PC-3 (cell line): ENCODE measurements at places on chromosomes 11 and 22. TPM values are rescaled to one million over a fixed set of nuclear protein-coding genes. Genes with fewer than 3 reads are reported as not detected.

- DNase-seq, result no peak
Measured at GRCh38 chr22:46665751-46666280, 45.6 kb downstream of the GRAMD4 start.

DNA sequence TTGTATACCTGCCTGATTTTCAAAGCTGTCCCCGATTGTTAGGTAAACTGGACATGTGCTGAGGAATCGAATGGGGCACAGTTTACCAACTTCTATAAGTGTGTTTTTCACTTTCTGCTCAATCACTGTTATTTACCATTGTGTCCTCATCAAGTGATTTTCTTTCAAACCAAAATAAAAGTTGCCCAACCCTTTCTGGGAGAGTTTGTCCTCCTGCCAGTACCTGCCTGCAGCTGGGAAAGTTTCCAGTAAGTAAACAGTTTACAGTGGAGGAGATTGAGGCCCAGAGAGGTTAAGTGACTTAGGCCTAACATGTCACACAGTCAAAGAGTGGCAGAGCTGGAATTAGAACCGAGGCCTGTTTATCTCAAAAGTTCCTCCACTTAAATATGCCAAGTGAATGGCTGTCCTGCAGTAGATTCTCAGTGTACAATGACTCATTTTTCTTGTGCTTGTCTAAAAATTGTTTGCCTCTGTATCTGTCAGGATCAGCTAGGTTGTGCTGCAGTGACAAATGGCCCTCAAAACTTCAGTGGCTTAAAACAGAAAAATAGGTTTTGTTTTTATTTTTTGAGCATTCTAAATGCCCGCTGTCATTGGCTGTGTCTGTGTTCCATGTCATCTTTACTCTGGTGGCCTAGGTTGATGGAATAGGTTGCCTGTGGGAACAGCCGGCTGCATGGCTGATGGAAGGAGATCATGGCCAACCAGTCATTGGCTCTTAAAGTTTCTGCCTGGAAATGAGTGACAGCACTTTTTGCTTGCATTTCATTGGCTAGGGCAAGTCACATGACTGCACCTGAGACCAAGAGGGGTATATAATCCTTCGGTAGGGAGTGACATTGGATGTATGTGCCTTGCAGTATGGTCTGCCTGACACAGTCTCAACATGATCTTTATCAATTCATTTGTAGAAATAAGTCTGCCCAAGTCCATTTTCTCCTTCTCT, 61.8 kb upstream of the CRYBB3 start:
- DNase-seq, result peak; percentile 4

DNA sequence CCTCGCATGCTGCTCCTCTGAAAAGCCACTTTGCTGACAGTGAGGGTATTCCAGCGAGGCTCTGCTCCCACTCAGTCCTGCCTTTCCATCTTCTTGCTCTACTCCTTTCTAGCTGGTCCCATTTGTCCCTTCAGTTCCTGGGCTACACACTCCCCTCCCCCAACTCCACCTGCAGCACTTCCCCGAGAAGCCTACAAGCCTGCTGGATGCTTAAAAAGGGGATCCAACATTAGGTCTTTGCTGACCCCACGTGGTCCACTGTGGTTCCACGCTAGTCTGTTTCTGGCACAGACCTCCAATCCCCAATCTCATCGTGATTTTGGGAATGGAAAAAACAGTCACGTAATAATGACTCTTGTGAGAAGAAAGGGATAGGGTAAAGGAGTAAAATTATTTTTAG, 121.6 kb upstream of the SNX19 start:
- DNase-seq, result peak; percentile 41

GRCh38 chr11:72631806-72632731, 42.2 kb downstream of the PDE2A start:
- DNase-seq, result peak; percentile 22

DNA sequence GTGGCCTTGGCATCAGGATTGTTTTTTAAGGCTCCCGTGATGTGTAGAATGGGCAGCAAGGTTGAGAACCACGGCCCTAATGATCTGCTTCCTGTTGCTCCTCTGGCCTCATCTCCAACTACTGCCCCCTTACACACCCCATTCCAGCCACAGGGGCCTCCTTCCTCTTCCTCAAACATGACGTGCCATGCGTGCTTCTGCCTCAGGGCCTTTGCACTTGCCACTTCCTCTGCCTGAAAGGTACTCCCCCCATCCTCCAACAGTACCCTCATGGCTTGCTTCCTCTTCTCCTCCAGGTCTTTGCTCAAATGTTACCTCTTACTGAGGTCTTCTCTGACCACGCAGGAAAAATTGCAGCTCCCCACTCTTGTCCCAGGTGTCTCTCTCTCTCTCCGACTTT, 93.9 kb upstream of the CSNK2A3 start:
- DNase-seq, result no peak

DNA sequence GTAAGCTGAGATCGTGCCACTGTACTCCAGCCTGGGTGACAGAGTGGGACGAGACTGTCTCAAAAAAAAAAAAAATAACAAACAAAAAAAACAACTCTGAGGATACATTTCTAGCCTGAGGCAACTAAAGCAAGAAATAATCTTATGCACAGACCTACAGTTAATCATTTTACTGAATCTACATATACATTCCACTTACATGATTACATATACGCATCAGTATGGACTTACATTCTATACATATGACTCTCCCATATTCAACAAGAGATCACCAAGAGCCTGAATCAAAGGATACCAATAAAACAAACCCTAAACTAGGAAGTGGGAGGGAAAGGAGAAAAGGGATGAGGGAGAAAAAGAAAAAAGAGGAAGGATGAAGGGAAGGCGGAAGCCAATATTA, 1.1 kb downstream of the ALG8 start:
- DNase-seq, result peak; percentile 54

DNA sequence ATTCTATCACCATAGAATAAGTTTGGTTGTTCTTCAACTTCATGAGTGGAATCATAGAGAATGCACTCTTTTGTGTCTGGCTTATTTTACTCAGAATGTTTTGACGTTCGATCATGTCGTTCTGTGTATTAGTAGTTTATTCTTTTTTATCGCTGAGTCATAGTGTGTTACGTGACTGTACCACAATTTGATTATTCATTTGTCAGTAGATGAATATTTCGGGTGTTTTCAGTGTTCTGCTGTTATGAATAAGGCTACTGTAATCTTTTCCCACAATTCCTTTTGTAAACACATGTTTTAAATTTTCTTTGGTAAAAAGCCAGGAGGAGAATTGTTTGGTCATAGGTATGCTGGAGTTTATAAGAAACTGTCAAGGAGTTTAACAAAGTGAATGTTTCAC, 279.9 kb upstream of the B3GAT1 start:
- DNase-seq, result peak; percentile 28

- DNase-seq, result no peak
Measured at GRCh38 chr11:1870721-1871466, 18.0 kb downstream of the LSP1 start.

DNA sequence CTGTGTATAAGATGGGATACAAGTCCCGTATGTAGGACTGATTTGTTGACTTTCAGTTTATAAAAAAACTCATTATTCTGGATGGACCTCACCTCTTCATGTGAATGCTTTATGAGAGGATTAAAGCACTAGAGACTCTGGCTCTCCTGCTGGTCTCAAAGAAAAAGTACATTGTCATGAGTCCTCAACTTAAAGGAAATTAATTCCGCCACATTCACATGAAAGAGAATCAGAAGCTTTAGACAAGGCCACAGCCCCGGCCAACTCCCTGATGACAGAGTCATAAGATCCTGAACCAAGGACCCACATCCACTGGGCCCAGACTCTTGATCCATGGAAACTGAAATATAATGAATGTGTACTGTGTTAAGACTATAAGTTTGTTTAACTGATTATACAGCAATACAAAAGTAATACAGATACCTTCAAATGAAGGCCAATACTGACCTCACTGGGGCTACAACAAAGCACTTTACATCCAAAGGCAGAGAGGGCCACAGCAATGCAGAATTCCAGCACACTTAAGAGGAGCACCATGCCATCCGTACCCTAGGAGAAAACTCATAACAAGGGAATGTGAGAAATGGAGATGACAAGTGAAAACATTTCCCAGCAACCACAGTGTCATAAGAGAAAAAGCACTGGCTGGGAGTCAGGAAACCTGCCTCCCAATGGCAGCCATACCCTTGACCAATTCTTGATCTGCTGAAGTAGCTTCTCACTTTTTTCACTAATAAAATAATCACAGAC, 25.4 kb upstream of the MS4A6A start:
- no peak for DNase-seq

DNA sequence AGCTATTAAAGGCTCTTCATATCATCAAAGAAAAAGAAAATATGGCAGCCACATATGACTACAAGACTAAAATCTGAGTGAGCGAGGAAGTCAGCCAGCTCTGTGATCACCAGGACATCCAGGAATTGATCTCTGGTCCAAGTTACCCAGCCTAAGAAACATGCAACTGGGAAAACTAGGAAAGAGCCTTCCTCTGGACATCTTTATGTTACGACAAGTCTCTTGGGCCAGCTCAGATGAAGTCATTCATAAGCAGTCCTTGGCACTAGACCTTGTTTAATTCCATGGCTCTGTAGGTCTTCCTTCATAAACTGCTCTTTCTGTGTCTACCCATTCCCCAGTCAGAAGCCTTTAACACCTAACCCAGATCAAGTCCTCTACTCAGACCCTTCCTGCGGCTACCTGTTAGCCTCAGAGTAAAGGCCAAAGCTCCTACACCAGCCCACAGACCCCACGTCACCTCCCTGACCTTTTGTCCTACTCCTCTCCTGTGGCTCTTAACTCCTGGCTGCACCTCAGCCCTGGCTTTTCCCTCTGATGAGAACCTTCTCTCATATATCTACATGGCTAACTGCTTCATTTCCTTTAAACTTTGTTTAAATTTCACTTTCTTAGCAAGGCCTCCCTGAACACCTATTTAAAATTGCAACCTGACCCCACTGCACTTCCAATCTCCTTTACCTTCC, 134.0 kb downstream of the KIF18A start:
- no peak for DNase-seq

GRCh38 chr11:115656669-115657068, 152.5 kb upstream of the CADM1 start:
- no peak for DNase-seq

DNA sequence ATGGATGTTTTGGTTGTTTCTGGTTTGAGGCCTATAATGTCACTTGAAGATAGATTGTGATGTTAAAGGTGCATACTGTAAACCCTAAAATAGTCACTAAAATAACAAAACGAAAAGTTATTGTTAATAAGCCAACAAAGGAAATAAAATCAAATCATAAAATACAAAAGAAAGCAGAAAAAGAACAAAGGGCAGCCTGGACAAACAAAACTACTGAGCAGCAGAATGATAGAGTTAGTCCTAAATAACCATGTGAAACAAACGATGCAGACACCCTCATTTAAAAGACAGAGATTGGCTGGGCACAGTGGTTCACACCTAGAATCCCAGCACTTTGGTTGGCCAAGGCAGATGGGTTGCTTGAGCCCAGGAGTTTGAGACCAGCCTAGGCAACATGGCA, 90.9 kb upstream of the GAL start:
- DNase-seq, result no peak

GRCh38 chr11:37504921-37505320, 906.9 kb upstream of the RAG2 start:
- DNase-seq, result peak; percentile 96

DNA sequence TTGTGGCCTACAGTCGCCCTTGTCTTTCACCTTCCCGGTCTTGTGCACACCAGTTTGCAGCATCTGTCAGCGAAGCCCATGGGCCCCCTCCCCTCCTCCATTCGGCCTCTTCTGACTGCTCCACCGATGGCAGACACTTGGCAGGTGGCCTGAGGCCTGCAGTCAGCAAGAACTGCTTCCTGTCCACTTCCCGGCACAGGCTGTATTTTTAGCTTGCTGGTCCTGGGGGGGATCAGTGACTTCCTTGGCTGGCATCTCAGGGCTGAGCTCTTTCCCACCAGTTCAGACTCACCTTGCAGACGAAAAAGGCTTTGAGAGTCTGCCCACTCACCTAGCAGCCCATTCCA, 106.4 kb downstream of the SYN3 start:
- DNase-seq, result no peak

DNA sequence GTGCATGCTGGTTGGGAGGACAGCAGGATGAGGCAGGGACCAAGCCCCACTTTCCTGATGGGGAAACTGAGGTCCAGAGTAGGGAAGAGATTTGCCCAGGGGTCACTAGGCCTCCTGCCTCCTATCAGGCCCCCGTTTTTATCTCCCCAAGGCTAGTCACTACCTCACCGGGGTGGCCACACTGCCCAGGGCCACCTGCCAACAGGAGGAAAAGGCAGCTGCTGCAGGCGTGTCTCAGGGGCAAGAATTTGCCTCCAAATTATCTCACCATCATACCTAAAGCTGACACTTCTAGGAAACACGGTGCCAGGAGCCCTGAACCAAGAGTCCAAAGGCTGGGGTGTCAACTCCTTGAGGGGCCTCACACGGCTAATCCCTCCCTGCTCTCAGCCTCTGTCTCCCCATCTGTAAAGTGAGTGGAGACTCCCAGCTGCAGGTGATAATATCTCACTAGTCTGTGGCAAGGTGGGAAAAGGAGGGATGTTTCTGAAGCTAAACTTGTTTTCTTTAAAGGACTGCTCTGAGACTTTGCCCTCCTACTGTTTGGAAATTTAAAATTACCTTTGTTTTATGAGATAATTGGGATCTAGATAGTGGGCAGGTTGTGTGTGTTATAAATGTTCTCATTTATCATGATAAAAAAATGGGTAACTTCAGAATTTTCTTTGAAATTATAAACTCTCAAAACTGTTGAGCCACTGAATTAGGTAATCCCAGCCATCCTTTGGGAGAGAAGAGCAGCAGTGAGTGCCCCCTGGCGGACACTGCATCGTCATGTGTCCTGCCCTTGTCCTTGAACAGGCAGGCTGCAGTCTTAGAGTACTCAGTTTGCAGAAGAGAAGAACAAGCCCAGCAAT, 60.0 kb downstream of the MYO7A start:
- DNase-seq, result peak; percentile 88

- DNase-seq, result no peak
Measured at GRCh38 chr11:69465236-69466000, 16.0 kb upstream of the LINC01488 start.

GRCh38 chr11:57646799-57647303, 2.9 kb downstream of the YPEL4 start:
- no peak for DNase-seq

DNA sequence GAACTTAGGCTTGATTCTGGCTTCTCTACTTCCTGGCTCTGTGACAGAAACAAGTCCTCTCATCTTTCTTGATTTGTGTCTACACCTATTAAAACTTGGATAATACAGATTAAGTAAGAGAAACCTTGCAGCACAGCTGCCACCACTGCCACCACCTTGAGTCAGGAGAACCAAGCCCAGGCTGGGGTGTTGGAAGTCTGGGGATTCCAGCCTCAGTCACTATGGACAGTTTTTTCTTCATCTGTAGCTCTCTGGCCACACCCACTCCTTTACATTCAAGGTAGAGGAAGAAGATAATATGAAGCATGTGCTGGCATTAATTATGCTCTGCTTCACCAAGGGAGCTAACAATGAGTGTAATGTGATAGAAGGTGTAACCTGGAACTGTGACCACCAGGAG, 75.7 kb downstream of the RELT start:
- no peak for DNase-seq

- DNase-seq, result peak; percentile 52
Measured at GRCh38 chr11:11992257-11993212, 15.9 kb downstream of the DKK3 start.

Gene PLEKHA7
- total RNA-seq, result 18.4 and 20.7 TPM in 2 replicates

Gene LIN7C
- total RNA-seq, result 21.7 and 26.6 TPM in 2 replicates

Gene DBX1
- total RNA-seq, result not detected in 2 replicates

Gene SYT8
- 4.7 and 7.8 TPM in 2 replicates for total RNA-seq

Gene MSANTD2
- 29.5 and 32.6 TPM in 2 replicates for total RNA-seq

Gene ASCC2
- 37.0 and 49.6 TPM in 2 replicates for total RNA-seq

Gene MTMR3
- total RNA-seq, result 12.1 and 17.3 TPM in 2 replicates

Gene MRGPRX4
- total RNA-seq, result not detected in 2 replicates

Gene HEPHL1
- 3.3 and 4.4 TPM in 2 replicates for total RNA-seq
